Forelimb muscle (tissue), 1 donor: ENCODE measurements at places on chromosomes 7 and 10.

- no peak for DNase-seq
Measured at GRCh38 chr10:8306685-8307364, 252.3 kb downstream of the GATA3 start.

- DNase-seq = no peak
Measured at GRCh38 chr7:148402159-148402558, 188.4 kb upstream of the C7orf33 start.

GRCh38 chr10:63504145-63504881 is 16.9 kb upstream of the REEP3 start:
- DNase-seq = no peak

DNA sequence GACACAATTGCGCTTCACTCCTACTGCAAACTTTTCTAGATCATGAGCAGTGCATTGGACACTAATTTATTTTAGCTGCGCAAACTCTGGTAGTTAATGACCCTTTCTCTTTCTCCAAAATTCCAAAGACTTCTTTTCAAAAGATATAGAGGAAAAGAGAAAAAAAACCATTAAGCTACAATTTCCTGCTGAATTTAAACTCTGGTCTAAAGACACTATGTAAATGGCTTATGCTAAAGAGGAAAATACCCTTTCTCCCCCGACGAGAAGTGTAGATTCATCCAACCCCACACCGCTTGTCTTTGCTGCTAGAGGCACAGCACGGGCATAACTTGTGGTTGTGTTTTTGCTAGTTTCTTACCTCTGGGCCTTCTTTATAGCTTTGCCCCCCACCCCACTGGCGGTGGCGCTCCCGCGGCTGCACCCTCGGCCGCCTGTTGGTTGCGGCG is 84.1 kb downstream of the SNX10 start:
- DNase-seq = no peak

GRCh38 chr7:94423863-94424735 is 29.4 kb downstream of the COL1A2 start:
- no peak for DNase-seq

GRCh38 chr7:139125657-139126056 is 16.1 kb upstream of the ZC3HAV1 start:
- no peak for DNase-seq

- DNase-seq = no peak
Measured at GRCh38 chr7:90579181-90579688, 16.9 kb upstream of the CDK14 start.
